G401 (cell line): ENCODE measurements at places on chromosomes 12 and 14. TPM values are rescaled to one million over a fixed set of nuclear protein-coding genes. Genes with fewer than 3 reads are reported as not detected.

CCDC38 gene
- not detected in 2 replicates for total RNA-seq

IL26 gene
- total RNA-seq, result not detected in 2 replicates

EIF2S3B gene
- total RNA-seq, result 2.2 and 3.3 TPM in 2 replicates

PRH1 gene
- 1.8 and 4.1 TPM in 2 replicates for total RNA-seq

VAMP1 gene
- 7.6 and 9.3 TPM in 2 replicates for total RNA-seq

HCAR2 gene
- total RNA-seq, result not detected in 2 replicates

DNA sequence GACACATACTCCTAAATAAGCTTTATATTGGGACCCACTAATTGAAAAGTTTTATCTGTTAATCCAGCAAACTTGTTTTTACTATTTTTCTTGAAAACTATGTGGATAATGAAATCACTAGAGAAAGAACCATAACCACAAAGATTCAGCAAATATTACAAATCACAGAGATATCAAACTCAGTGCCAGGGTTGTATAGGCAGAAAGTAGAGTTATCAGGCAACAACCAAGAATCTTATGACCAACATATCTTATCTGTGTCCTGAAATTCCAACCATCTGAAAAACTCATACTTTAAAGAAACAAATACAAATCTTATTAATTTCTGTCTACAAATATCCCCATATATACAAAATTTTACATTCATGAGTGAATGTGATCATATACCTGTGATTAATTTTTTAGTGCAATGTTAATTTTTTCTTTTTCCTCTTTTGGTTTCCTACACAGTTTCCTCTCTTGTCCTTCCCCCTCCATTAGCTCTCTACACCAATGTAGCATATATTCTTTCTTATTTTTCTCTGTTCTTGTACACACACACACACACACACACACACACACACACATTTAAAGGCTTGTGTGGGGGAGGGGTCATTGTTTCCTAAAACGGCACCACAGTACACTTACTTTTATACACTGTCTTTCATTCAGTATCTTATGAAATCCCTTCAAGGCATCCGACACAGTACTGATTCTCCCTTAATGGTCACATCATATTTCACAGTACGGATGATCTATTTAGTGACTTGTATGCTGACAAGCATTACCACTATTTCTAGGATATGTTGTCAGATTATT is 18.6 kb downstream of the AMN1 start:
- DNase-seq, result no peak

DNA sequence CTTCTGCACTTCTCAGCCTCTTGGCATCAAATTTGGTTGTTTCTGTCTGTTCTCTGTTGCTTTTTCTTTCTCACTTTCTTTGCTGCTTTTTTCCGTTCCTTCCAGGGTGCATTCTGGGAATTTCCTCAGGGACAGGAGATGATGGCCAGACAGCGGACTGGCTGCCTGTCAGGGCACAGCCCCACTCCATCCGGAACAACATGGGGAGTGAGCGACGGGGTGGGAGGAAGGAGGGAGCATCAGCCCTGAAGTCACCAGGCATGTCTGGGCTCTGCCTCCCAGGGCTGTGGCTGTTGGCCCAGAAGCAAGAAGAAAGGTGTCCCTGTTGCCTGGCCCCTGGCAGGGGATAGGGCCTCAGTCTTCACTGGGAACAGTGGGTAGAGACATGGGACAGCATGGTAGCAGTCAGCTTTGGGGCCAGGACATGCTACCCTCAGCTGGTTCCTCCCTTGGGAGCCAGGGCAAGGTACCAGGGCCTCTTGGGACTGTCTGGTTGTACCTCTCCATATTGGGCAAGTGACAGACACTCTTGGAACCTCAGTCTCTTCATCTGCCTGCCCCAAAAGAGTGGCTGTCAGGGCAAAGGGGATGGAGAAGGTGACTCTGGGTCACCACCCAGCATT is 8.6 kb downstream of the PGF start:
- no peak for DNase-seq

GRCh38 chr14:56304456-56304855 is 186.2 kb downstream of the PELI2 start:
- no peak for DNase-seq

GRCh38 chr14:61280526-61281185 is 482 bp downstream of the TMEM30B start:
- no peak for DNase-seq

DNA sequence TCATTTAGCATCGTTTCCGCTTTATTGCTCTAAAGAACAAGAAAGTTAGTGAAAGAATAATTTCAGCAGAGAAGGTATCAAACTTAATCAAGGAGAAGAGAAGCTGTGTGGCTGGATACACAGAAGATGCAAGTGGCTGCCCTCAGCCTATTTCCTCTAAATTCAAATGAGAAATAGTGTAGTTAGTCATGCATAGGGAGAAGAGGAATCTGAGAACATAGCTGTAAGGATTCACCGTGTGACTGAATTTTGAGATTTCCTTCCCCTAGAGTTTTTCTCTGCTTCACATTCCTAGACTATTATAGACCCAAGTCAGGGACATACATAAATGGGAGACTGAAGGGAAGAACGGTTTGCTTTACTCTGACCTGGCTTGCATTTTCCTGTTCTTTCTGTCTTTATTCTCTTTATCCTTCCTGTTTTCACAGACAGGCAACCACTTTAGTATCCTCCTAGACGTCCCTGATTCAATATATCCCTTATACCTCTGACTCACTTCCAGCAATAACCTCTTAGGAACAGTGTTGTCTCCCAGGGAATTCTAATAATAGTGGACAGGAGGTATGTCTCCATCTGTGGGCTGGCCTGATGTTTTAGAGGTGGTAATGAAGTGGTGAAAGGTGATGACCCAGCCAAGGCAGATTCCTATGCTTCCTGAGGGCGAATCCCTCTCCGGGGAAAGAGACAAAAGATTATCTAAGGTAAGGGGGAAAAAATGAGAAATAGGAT is 7.0 kb downstream of the RNASE10 start:
- no peak for DNase-seq

DNA sequence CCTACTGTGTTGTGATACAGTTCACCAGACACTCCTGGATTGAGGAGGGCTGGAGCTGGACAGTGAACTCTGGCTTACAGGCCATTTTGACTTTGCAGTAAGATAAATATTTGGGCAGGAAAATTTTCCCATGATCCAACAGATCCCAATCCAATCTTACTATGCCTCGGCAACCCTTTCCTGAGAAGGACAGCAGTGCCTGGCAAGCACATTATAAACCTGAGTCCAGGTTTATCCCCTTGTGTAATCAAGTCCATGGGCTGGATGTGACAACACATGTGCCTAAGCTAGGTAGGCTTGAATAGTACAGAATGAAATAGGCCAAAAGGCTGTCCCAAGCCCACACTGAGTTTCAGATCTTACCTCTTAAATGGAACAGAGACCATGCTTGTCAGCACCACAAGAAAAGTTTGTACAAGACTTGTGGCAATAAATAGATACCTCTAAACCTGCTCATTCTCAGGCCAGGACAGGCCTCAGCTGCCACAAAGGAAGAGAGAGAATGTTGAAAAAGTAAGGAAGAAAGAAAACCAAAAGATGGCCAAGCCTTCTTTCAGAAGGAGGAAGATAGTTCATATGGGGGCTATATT is 34.9 kb downstream of the CREBL2 start:
- no peak for DNase-seq

DNA sequence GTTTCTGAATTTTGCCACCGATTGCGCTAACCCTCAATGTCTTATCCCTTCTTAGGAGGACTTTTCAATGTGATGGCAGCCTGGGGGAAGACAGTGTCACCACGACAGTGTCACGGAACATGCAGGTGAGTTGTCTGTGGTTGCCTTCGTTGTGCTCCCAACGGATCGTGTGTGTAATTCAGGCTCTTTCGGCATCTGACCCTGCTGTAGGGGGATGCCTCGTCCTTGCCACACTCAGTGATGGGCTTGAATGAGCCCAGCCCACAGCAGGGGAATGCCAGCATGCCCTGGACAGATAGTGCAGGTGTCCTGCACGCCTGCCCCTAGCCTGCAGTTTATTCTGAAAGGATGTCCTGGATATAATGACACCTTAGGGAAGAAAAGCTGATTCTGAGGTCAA is 123.8 kb upstream of the RTL1 start:
- DNase-seq, result no peak

- no peak for DNase-seq
These were observed 21.4 kb downstream of the CCDC177 start for GRCh38 chr14:69553252-69553651.

- peak; percentile 21 for DNase-seq
These were observed 75.4 kb upstream of the PWP1 start for GRCh38 chr12:107610021-107610859.

DNA sequence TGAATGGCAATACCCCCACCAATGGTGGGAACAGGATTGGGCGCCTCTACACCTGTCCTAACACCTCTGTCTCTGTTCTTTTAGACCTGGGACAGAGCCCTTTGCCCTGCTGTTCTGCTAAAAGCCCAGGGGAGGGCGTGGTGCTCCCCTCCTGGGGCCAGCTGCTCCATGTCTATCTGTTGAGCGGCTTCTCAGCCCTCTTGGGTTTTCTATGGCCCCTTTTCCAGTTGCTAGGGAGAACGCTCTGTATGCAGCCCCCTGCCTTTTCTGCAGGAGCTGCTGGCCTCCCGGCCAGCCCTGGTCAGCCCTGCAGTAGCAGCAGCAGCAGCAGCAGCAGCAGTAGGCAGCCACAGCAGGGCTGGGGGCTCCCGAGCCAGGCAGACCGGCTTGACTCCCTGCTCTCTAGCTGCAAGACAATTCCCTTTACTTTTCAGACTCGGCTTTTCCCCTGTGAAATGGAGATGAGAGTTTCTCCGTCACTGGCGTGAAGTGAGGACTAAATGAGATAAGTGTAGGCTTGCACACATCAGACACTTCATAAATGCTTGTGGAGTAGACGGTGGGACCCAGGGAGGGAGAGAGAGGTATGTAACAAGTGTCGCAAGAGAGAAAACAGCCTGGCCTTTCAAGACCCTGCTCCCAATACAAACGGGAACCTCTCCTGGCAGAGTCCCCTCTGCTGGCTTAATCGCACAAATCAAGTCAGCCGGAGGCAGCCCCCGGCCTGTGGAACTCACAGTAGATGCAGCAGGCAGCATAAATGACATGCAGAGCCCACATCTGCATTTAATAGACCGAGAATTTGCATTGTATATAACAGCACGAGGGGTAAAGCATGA is 1.0 kb downstream of the RTL1 start:
- DNase-seq, result no peak

DNA sequence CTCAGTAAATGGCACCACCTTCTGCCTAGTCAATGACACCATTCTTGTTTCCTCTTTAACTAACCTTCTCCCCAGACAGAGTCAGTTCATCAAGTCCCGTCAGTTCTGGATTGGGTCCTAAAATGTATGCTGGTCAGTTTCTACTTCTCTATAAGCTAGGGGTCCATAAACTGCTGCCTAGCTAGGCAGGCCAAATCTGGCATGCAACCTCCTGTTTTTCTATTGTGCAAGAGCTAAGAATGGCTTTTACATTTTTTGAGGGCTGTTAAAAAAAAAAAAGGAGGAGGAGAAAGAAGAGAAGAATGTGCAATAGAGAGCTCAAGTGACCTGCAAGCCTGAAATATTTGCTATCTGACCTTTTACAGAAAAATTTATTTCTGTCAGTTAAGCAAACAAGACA is 6.4 kb upstream of the TMED10 start:
- DNase-seq, result no peak

DNA sequence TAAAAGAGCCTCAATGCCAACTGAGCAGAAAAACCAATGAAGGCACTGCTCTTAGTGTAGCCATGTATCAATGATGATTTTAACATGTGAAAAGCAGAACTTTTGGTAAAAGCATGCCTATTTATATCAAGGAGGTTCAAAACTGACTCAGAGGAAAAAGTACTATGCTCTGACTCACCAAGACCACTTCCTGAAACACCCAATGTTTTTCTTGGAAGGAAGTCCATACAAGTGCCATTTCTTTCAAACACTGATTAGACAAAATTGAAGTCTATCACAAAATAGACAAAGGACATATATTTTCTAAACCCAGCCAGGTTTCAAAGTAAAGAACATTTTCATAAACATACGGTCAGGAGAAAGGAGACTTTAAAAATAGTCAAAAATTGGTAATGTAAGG is 88.6 kb downstream of the EPS8 start:
- DNase-seq, result no peak

DNA sequence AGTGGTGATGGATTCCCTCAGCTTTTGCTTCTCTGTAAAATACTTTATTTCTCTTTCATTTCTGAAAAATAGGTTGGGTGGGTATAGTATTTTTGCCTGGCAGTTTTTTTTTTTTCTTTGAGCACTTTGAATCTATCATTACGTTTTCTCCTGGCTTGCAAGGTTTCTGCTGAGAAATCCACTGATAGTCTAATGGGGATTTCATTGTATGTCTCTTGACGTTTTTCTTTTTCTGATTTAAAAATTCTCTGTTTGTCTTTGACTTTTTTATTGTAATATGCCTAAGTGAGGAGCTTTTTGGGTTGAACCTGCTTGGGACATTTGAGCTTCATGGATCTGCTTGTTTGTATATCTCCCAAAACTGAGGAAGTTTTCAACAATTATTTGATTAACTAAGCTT is 606.0 kb downstream of the KCNH5 start:
- no peak for DNase-seq

DNA sequence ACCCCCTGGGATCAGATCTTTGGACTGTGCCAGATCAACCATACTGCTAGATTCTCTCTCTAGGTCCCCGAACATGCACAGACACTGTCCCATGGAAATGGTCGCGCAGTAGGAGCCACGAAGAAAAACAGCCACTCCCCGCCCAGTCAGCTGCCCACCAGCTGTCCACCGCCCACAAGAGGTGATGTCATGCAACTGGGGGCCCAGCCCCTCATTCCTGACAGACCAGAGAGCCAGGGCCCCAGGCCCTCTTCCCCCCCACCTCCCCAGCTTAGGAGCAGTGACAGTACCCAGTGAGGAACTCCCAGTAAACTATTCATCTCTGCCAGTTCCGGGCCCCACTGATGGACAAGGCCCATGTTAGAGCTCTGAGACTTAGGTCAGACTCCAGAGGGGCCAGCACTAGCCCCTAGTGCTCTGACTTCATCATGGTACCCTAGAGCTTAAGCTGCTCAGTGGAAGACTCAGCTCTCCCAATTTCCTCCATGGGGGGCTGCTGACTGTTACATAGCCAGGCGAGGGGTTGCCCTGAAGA is 3.7 kb upstream of the TAMALIN start:
- no peak for DNase-seq

DNA sequence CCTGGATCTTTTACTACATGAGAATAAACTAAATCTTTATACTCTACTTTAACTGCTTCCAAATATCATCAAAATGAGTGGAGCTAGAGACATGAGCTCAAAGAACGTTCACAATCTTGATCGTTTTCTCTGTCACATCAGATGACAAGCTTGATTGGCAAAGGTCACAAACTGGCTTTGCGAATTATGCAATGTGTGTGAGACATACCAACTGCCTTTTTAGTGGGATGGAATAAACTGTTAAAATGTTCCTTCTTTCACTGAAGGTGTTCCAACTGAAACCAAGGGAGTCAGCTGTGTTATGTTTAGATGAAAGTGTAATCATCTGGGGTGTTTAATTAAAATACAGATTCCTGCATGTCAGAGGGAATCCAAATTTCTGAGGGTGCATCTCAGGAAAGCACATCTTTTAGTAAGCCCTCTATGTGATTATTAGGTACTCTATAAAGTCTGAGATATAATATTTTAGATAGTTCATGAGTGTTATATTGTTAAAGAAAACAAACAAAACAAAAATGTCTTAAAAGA is 21.9 kb downstream of the KITLG start:
- no peak for DNase-seq

GRCh38 chr14:69464379-69464778 is 20.1 kb upstream of the PLEKHD1 start:
- no peak for DNase-seq
